ENCODE measurements at places on chromosomes 11 and 22. TPM values are rescaled to one million over a fixed set of nuclear protein-coding genes. Genes with fewer than 3 reads are reported as not detected.
A peak's percentile ranks its signal among the peaks of the same experiment; 100 is the strongest.

- DNase-seq = no peak
- H3K4me1 ChIP-seq = peaks cover 11% of the 10 kb centered on the region
- H3K36me3 ChIP-seq = no peaks in the 10 kb centered on the region
- H3K27ac ChIP-seq = no peak overlapping the region
- H3K4me3 ChIP-seq = no peak overlapping the region
These were observed 1.7 kb downstream of the GDPD5 start for GRCh38 chr11:75523811-75524664.

DNA sequence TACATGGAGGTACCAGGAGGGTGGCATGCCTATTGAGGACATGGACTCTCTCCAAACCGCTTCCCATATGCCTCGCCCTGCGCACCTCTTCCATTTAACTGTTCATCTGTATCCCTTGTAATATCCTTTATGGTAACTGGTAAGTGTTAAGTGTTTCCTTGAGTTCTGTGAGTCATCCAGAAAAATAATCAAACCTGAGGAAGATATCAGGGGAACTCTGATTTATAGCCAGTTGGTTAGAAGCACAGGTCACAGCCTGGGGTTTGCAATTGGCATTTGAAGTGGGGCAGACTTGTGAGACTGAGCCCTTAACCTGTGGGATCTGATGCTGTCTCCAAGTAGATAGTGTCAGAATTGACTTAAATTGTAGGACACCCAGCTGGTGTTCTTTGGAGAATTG, 27.6 kb upstream of the CAT start:
- no peak overlapping the region for H3K27ac ChIP-seq
- no peaks in the 10 kb centered on the region for H3K4me1 ChIP-seq
- H3K4me3 ChIP-seq = no peak overlapping the region
- H3K36me3 ChIP-seq = no peaks in the 10 kb centered on the region
- no peak for DNase-seq
- no peaks in the 10 kb centered on the region for H3K27me3 ChIP-seq

GRCh38 chr11:27726981-27727380, 26.7 kb upstream of the BDNF start:
- no peaks in the 10 kb centered on the region for H3K4me1 ChIP-seq
- no peak for DNase-seq
- no peak overlapping the region for H3K27ac ChIP-seq
- no peak overlapping the region for H3K4me3 ChIP-seq
- H3K27me3 ChIP-seq = peaks cover 21% of the 10 kb centered on the region
- no peaks in the 10 kb centered on the region for H3K36me3 ChIP-seq

- H3K27me3 ChIP-seq = no peaks in the 10 kb centered on the region
- DNase-seq = no peak
- no peak overlapping the region for H3K4me3 ChIP-seq
- H3K36me3 ChIP-seq = no peaks in the 10 kb centered on the region
These were observed 16.6 kb downstream of the OR51L1 start for GRCh38 chr11:5011254-5011653.

CRYAB gene
- 41.5 TPM for total RNA-seq

DNA sequence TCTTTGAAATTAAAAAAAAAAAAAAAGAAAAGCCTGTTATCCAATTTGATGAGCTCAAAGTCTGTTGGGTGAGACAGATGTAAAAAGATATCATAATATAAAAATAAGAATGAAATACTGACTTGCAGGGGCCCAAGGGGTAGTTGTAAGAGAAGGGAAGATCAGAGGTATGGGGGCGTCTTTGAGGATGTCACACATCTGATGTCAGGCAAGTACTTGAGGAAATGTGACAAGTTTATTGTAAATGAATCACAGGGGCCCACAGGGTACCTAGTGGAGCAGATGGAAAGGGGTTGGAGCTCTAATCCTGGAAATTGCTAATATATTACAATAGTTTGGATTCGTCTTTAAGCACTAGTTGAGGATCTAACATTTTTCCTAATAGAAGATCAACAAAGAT, 131.6 kb downstream of the MAML2 start:
- H3K27me3 ChIP-seq = no peaks in the 10 kb centered on the region
- no peaks in the 10 kb centered on the region for H3K36me3 ChIP-seq
- DNase-seq = no peak

GRCh38 chr11:124762105-124762623, at the start of gene ESAM:
Gene ESAM (minus strand): TSS chr11:124762290. CDS start chr11:124762154, 136 bp downstream.
- peaks cover 33% of the 10 kb centered on the region for H3K27me3 ChIP-seq
- H3K36me3 ChIP-seq = peaks cover 5% of the 10 kb centered on the region
- DNase-seq = no peak
- peak within 1 kb of the TSS; percentile 66 for H3K4me3 ChIP-seq
- H3K27ac ChIP-seq = peak within 1 kb of the TSS; percentile 89
- peaks cover 57% of the 10 kb centered on the region for H3K4me1 ChIP-seq

- no peaks in the 10 kb centered on the region for H3K4me1 ChIP-seq
- no peak overlapping the region for H3K4me3 ChIP-seq
- no peaks in the 10 kb centered on the region for H3K36me3 ChIP-seq
- H3K27me3 ChIP-seq = no peaks in the 10 kb centered on the region
- no peak overlapping the region for H3K27ac ChIP-seq
These were observed 47.0 kb upstream of the ARHGAP42 start for GRCh38 chr11:100640071-100640470.
